ENCODE measurements at places on chromosomes 13 and 19. TPM values are rescaled to one million over a fixed set of nuclear protein-coding genes. Genes with fewer than 3 reads are reported as not detected.

LSR gene
- polyA plus RNA-seq = 0.62 TPM

SIGLEC5 gene
- polyA plus RNA-seq = not detected

SSC5D gene
- polyA plus RNA-seq = 2.6 TPM

LYPD3 gene
- 4.2 TPM for polyA plus RNA-seq

HIF3A gene
- 0.92 TPM for polyA plus RNA-seq

MUC16 gene
- not detected for polyA plus RNA-seq

PNMA8B gene
- polyA plus RNA-seq = 0.63 TPM

ELAVL3 gene
- 0.48 TPM for polyA plus RNA-seq

DNA sequence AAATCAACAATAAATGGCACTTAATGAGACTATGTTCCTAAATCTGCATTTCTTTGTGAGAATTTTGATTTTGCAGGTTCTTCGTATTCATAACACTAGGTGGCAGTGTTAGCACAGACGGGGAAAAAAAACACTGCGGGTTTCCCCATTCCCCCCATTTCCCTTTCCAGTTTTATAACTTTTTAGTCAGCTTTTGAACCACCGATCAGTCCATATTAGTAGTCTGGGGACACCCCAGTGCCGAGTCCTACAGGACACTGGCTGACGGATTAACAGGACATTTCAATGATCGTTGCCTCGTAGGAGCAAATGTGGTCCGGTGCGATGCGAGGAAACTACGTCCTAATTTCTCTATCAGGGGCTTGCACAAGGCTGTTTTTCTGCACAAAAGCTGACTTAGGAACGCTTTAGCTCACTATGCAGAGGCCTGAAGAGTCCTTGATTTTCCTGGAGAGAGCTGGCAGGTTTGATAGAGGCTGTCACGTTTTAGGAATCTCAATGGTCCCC is 234.3 kb downstream of the LMO7 start:
- peak; percentile 46 for DNase-seq

DNA sequence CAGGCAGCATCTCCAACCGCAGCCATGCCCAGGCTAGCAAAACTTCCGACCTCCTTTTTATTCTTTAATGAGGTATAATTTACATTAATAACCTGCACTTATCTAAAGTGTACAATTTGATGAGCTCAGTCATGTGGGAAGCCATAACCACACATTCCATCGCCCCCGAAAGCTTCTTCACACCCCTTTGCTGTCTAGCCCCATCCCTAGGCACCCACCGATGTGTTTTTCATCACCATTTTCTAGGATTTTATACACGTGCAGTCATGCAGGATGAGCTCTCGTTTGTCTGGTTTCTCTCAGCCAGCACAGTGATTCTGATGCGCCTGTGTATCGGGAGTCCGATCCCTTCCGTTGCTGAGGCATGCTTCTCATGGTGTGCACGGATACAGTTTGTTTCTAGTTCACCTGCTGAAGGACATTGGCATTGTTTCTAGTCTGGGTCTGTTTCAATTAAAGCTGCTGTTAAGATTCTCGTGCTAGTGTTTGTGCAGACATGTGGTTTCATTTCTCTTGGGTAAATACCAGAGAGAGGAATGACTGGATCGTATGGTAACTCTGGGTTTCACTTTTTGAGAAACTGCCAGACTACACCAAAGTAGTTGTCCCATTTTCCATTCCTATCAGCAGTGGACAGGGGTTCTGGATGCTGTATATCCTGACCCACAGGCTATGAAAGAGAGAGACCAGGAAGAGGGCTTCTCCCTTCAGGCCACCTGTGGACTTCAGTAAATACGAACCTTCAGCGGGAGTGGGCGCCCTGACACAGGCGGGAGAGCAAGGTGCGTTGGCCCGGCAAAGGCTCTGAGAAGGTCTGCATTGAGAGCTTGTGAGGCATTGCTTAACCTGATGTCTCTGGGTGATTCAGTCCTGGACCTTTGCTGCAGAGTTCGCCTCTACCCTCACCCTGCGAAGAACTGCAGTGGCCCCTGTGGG is 4.9 kb downstream of the AP1M1 start:
- DNase-seq = peak; percentile 4

DNA sequence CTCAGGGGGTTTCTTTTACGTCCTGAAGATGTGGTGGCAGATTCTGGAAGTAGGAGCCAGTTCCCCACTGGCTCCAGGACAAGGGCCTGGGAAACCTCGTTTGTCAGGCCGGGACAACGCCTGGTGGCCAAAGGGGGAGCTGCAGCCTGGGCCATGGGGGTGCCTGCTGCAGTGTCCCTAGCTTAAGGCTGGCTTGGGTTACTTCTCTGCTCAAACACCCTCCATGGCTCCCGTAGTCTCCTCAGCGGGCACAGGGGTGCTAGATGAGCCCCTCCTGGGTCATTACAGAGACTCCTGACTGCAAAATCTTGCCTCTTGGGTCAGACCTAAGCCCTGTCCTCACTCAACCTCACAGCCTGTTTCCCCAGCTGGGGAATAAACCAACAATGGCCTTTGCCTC is 14.7 kb downstream of the CILP2 start:
- DNase-seq = peak; percentile 83

GRCh38 chr13:78759704-78760103 is 100.7 kb upstream of the OBI1 start:
- DNase-seq = peak; percentile 8

DNA sequence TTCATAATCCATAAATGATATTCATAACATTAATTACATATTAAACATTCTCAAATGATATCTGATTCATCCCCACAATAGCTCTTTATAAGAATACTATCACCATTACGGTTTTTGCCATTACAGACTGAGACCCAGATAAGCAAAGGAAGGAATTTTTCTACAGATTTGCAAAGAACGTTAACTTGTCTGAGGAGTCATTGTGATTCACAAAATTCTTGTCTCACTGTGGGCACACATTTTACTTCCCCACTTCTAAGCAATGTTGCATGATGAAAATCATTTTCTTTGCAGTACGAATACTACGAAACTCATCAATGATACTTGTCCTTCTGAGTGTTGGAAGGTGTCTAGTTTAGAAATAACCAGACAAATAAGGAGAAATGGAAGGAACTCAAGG is 70.1 kb downstream of the NALCN start:
- no peak for DNase-seq

DNA sequence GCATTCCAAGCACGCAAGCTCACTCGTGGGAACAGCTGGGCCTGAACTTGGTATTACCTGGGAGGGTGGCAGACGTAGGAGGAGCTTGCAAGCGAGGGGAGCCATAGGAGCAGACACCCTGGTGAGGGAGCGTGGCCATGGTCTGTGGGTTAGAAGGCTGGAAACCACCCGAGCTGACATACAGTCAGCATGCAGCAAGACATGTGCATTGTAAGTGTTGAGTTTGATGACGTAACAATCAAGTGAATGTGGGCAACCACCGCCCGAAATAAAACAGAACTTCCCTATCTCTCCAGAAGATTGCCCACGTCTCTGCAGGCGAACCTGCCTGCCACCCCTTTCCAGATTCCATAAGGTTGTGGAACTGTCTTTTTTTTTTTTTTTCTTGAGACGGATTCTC is 26.8 kb downstream of the UBXN6 start:
- no peak for DNase-seq

DNA sequence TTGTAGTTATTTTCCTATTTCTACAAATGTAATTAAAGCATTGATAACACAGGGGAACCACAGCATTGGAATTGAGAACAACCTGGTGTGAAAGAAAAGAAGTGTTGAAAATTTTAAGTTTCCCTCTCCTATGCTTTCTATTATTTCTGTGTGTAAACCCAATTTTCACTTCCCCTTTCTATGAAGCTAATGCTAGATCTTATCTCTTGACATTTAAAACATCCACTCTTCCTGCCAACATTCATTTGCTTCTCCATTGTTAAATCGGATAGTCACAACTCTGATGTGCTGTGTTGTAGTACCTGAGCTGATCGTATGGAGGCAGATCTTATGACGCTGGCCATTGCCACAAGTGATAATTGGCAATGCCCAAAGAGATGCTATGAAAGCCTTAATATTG is 203.0 kb downstream of the ITGBL1 start:
- DNase-seq = no peak

- DNase-seq = no peak
Observed at GRCh38 chr19:45471931-45472562, 4.3 kb downstream of the FOSB start.

- no peak for DNase-seq
Observed at GRCh38 chr13:42394361-42394708, 122.4 kb downstream of the AKAP11 start.

DNA sequence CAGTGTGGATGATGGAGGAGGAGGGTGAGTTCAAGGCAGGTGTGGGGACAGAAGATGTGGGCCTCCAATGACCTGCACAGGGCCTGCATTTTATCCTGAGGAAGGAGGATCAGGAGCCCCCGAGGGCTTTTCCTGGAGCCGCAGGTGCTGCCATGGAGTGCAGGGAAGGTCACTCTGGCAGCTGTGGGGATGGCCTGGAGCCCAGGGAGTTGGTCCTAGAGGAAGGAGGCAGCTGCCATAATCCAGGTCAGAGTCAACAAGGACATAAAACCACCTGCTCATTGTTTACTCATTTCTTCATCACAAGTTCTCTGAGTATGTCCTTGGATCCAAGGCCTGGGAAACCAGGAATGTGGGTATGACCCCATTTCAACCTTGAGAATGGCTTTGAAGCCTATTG is 87.2 kb downstream of the SCGB2B2 start:
- DNase-seq = no peak

DNA sequence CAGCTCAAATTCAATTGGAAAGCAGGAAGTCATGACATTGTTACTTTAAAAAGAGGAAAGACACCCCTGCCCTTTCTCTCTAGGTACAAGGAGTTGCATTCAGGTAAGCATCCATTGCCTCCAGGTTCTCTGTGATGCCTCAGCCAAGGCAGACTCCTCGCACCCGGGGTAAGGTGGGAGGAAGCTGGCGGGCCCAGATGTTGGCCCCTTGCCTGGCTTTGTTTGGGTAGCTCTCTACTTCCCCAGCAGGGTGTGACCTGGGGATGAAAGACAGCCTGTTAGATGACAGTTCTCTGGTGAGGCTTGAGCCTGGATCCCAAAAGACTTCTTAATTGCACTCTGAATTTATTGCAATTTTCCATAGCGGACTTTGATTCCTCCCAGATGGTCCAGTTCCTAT is 25.6 kb downstream of the SHISA2 start:
- DNase-seq = no peak

GRCh38 chr13:33050161-33050560 is 33.9 kb downstream of the KL start:
- DNase-seq = no peak

All from SK-N-SH (cell line).